ENCODE measurements at places on chromosomes 13 and 19.

DNA sequence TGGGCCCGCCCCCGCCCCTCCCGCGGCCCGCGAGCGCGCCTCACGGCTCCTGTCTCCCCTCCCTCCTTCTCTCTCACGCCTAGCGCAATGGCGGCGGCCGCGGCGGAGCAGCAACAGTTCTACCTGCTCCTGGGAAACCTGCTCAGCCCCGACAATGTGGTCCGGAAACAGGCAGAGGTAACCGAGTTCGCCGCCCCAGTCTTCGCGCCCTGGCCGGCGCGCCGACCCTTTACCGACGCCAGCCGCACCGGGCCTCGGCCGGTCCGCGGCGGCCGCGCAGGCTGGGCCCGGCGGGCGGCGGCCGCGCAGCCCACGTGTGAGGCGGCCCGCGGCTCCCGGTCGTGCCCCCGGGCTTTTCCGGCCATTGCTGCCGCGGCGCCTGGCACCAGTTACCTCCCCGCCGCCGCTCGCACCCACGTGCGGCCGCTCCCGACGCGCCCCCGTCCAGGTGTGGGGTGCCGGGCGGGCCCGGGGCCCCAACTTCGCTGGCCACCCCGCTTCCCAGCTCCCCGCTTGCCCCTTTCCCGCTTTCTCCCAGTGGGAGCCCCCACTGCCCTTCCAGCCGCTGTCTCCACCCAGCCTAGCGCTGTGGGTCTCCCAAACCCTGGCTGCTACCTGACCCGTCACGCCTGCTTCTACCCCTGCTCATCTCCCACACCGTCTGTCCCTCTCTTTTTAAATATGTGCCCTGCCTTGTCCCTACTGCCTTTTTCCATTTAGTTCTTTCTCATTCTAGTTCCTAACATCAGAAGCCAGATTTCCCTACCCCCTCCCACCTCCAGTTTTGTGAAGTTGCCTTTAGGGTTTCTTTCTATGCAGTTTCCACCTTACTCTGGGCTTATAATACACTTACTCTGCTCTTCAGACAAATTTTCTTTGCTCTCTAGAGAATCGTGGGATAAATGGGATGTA, 23.4 kb downstream of the IPO5 start:
- no peak for DNase-seq

GRCh38 chr19:15285896-15286591, 46.3 kb downstream of the BRD4 start:
- no peak for DNase-seq

DNA sequence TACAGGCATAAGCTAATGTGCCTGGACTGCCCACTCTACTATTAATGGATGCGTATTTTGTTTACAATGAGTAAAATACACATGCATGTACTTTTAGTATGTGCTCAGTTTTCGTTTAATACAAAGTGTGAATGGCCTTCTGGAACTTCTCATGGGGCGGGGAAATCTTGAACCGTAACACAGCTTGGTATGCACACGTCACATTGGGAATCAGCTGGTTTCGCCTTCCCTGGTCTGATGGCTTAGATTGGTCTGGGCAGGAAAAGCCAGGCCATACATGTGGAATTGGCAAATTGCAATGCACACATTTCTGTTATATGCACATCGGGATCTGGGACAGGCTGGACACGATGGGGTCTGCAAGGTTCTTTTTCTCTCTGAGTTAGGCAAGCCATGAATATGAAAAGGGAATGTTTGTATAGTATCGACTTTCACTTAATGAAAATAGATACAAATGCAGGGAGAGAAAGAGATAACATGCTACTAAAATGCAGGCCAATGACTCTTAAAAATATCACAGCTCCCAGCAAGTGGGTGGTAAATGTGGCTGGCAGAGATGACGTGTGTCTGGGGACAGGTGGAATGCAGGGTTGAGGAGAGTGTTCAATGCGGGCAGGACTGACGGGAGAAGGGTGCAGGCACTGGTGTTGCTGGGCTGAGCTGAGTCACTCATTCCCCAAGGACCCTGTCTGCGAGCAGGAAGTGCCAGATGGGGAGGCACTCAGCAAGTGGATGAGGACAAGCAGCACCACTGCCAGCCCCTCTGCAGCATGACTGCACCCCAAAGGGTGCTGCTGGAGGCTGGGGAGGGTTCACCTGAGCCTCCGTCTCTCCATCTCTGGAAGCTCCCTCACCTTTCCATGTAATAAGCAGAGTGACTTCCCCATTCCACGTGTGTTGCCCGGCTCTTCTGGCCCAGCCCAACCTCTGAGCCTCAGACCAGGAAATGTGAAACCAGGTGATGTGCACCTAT, 204.0 kb upstream of the GPR12 start:
- no peak for DNase-seq

GRCh38 chr13:108407495-108407894, 138.0 kb downstream of the TNFSF13B start:
- no peak for DNase-seq

DNA sequence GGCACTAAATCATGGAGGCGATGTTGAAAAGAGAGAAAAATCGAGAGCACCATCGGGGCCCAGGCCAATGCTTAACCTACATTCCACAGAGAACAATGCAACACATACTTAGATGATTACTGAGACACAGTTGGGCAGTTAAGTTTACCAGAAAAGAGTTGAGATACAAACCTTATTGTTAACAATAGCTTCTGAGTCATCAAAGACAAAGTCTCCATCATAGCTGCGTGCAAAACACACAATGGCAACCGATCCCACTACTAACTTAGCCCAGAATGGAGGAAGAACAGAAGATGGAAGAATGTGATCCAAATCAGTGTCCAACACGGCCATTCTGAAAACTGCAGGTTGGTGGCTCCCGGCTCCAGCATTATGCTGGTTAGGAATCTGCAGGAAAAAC, 6.2 kb downstream of the TMTC4 start:
- DNase-seq = no peak

- no peak for DNase-seq
Measured at GRCh38 chr13:78256484-78256883, 337.9 kb upstream of the EDNRB start.

DNA sequence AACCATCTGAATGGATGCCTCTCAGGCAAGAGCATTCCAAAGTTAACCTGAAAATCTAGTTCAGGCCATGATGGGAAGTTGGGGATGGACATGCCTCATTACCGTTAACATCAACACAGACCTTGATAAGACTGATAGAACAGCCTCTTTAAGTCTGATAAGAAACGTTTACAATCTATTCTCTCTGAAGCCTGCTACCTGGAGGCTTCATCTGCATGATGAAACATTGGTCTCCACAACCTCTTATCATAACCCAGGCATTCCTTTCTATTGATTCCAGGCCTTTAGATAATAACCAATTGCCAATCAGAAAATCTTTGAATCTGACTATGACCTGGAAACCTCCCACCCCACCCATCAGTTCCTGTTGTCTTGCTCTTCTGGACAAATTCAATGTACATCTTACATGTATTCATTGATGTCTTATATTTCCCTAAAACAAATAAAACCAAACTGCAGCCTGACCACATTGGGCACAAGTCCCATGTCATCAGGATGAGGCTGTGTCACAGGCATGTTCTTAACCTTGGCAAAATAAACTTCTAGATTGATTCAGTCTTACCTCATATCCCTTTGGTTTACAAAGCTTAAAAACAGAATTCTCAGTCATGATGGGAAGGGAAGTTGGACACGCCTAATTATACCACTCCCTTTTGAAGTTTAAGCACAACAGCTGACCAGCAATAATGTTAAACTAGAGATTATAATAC, 843.8 kb upstream of the SPRY2 start:
- no peak for DNase-seq

DNA sequence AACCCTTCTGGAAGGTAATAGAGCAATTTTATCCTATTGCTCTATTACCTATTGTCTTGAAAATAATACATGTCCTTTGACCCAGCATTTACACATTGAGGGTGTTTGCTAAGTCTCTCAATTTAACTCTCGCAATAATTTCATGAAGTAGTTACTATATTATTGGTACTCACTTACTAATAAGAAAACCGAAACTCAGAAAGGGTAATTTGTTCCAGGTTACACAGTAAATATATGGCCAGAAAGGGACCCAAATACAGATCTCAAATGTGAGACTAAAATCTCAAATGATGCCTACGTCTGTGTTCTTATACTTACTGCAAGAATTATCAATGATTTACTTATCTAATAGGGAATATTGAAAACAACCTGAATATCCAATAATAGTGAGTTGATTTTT, 29.7 kb upstream of the FAM216B start:
- no peak for DNase-seq

DNA sequence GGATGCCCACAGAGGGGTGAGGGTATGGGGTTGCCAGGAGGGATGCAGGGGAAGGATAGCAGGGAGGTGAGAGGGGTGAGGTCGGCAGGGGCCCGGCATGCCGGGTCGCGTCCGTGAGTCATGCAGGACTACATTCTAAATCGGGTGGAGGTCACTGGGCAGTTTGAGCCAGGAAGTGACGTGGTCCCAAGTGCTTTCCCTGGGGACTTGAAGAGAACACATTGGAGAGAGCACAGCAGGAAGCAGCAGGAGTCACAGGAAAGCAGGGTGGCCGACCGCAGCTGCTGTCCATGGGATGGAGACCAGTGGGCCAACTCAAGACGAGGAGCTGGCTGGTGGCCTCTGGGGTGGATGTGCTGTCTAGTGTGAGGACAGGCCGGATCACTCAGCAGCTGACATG, 92.0 kb upstream of the WASF3 start:
- no peak for DNase-seq

DNA sequence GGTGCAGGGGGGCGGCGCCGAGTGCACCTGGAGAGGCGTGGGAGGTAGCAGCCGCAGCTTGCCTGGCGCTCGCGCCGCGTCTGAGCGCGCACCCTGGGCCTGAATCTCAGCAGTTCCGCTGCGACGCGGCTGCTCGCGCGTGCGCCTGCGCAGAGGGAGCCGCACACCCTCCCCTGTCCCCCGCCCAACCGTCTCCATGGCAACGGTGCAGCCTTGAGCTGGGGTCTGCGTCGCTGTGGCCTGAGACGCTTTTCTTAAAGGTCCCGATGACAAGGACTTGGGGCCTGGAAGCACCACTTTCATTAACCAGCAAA, at the start of gene PNMA8B:
PNMA8B (minus strand) TSS at position 82 of the 314 bp plus-strand sequence. CDS start 402 bp downstream, outside the sequence.
- no peak for DNase-seq

DNA sequence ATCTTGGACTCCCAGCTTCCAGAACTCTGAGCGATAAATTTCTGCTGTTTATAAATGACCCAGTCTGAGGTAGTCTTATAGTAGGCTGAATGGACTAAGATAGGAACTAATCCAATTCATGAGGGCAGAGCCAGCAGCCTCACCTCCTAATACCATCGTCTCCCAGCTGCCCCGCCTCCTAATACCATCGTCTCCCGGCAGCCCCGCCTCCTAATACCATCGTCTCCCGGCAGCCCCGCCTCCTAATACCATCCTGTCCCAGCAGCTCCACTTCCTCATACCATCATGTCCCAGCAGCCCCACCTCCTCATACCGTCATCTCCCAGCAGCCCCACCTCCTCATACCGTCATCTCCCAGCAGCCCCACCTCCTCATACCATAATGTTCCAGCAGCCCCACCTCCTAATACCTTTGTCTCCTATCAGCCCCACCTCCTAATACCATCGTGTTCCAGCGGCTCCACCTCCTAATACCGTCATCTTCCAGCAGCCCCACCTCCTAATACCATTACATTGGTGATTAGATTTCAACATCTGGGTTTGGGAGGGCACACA, 2.4 kb upstream of the ARGLU1 start:
- peak; percentile 40 for DNase-seq

DNA sequence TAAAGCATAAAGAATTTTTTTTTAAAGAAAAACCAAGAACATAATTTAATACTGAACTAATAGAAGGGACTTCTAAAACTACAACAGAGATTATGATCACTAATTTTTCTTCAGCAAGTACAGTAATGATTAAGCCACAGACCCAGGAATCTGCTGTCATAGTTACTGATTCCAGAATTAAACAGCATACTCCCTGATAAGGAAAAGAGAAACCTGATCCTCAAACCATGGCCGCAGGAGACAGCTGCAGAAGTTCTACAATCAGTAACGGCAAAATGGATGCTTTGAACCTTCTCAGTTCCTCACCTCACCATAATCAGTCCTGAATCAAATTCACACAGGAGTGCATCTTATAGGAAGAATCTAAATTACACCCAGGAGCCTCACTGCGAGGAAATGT, 939.0 kb upstream of the SLITRK1 start:
- DNase-seq = no peak

DNA sequence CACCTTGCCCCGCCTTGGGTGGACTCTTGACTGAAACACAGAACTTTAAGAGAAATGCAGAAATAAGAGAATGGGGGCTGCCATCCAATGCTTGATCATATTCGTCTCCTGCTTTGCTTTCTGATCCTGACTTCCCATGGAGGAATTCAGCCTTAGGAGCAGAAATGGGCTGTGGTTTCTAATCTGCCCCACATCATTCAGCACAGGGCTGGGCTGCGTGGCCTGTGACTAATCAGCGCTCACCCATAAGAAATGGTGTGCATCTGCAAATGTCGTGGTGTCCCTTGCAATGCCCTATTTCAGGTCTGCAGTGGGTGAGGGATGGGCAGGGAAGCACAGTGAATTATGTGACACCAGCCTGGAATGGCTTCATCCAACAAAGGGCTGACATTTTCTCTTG, 60.7 kb upstream of the URI1 start:
- DNase-seq = no peak

DNA sequence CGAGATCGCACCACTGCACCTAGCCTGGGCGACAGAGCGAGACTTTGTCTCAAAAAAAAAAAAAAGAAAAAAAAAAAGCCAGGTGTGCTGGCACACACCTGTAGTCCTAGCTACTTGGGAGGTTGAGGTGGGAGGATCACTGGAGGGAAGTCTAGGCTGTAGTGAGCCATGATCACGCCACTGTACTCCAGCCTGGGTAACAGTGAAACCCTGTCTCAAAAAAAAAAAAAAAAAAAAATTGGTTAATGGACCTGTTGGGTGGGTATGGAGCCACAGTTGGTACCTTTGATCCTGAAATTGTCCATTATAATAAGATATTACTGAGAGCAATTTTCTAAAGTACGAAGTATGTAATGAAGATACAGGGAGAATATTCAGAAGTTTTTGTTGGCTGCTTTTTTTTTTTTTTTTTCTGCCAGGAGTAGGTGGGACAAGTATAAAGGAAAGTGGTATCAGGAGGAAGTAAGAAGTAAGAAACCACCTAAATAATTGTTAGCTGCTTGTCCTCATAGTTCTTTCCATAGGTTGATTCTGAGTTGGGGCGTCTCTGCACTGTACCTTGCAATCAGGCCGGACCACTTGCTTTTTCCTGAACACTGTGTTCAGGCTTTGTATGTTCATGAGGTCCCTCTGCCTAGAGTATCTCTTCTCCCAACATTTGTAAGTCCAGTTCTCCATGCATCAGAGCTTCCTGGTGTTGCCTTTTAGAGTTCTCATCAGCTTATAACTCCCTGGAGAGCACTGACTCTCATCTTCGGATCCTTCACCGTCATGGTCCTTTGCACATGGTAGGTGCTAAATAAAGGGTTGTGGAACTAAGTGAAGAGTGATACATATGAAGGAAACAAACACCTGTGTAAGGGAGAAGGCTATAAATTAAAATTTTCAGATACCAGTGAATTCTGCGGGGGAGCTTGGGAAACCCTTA, 31.7 kb downstream of the ARHGAP35 start:
- no peak for DNase-seq

DNA sequence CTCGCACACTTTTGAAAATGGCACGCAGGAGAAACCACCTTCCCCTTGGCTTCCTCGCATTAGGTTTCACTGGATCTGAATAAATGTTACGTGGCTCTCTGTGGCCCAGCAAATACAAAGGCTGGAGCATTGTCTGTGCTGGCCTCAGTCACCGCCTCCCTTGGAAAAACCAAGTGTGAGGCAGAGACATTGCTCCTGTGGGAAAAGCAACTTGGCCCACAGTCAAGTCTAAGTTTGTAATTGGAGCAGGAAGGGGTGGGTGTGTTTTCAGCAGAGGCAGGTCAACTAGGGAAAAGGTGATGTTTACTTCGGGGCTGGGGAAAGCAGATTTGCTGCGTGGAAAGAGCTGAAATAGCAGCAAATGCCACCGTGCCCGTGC, 101.6 kb downstream of the IRS2 start:
- no peak for DNase-seq
